ENCODE measurements at places on chromosomes 13 and 19. TPM values are rescaled to one million over a fixed set of nuclear protein-coding genes. Genes with fewer than 3 reads are reported as not detected.
A peak's percentile ranks its signal among the peaks of the same experiment; 100 is the strongest.

DNA sequence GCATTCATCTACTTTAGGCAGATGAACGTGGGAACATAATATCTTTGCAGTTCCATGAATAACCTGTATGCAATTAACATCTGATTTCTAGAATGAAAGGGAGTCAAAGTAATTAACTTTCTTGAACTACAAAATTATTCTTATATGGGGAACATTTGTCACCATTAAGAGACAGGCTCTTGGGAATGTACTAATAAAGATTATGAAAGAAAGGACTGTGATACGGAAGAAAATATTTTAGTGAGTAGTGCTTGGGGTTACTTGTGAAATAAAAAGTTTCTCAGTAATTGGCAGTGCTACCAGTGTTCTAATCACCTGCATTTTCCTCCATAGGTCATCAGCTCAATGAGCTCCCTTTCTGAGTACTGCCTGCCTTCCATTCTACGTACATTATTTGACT lies 85.4 kb downstream of the FRY start:
- DNase-seq, result no peak

DNA sequence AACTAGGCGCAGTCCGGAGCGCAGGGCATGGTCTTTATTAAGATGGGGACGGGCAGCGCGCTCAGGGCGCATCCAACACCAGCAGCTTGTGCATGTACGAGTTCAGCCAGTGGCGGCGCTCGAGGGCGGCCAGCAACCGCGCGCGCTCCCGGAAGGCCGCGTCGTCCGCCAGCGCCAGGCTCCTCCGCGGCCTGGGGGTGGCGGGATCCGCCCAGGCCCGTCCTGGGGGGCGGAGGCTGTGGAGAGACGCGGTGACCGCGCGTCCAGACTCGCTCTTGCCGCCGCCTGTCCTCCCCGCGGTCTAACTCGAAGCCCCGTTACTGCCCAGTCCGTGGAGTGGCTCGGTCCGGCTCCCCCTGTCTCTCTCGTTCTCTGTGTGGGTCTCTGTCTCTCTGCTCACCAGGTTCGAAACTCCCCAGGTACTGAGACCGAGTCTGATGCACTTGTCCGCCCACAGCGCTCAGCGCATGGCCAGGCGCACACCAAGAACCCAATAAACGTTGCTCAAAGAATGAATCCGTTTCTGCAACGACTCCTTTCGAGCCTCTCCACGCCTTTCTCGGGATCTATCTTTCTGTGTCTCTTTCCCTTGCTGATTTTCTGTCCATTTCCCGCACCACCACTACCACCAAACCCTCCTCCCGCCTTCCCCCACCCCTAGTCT lies 702 bp downstream of the PTH2 start:
- peak; percentile 70 for DNase-seq

DNA sequence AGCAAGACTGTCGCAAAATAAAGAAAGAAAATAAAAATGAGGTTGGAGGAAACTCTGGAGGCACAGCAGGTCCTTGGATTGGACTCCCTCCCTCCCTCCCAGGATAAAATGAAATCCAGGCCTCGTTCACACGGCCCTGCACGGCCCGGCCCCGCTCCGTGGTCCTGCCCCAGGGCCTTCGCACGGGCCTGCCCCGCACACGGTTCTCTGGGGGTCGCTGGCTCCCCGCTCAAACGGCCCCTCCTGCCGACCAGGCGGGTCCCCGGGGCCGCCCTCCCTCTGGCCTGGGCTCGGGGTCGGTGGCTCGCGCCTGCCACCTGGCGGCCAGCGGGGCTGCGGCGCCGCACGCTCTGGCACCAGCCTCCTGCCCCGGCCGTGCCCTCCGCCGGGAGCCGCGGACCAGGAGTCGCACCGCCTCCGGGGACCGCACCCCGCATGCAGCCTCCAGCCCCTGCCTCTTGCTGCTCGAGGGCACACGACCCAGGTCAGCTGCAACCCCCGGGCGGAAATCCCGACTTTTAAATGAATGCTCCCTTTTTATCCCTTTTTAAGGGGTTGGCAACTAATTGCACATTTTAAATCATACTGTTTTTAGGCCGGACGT lies 1.5 kb upstream of the WDR18 start:
- peak; percentile 87 for DNase-seq

GRCh38 chr13:28455580-28456194 lies 39.2 kb downstream of the FLT1 start:
- no peak for DNase-seq

C19orf38 gene
- total RNA-seq, result 9.9 TPM

CABP5 gene
- 0.38 TPM for total RNA-seq

TEX26 gene
- not detected for total RNA-seq

PSG11 gene
- total RNA-seq, result not detected
